Frontal cortex (tissue), 4 donors: ENCODE measurements at places on chromosomes 5 and 9.

- no peak for DNase-seq
These were observed 188.1 kb upstream of the IL12B start for GRCh38 chr5:159518371-159518770.

- no peak for DNase-seq
These were observed 13.2 kb downstream of the P4HA2 start for GRCh38 chr5:132214491-132214890.

DNA sequence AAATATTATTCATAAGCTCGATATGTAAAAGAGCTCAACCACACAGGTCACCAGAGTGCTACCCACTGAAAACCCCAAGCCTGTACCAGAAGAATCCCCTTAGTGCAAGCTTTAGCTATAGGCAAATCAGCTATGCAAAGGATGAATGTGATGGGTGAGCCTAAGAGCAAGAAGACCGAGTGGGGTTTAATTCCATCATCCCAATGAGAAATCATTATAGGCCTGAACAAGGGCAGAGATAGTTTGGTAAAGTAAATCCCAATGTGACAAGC is 21.8 kb downstream of the ELOVL7 start:
- no peak for DNase-seq

GRCh38 chr9:136691316-136692184 is 4.3 kb upstream of the AGPAT2 start:
- DNase-seq: no peak

DNA sequence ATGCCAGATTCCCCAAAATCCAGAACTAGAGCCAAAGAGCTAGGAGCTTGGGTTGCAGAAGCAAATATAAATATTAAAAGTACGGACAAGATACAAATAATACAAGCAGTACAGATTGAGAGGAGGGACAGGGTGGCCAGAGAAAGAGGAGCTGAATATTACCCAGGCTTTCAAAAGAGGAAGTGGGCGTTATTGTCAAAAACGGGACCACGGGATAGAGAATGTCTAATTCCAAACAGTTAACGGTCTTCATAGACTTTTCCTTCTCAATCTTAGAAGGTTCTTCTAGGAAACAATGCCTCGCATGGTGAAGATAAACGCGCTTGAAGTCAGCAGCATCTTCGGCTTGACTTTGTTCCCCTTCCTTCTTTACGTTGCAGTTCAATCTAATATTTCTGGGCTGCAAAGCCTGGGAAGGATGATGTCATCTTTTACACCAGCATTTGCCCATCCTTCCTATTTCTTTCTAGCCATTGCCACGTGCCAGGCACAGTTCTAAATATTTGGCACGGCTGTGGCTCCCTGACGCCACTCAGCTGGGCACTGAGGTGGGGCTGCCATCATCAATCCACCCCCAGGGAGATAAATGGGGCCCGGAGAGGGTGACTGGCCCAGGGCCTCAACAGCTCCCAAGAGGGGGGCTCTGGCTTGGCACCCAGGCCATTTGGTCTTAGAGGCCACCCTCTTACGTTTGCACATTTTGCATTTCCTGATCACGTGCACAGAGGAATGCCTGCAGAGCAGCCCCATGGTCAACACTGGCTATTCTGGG is 16.3 kb upstream of the OLFM1 start:
- no peak for DNase-seq

DNA sequence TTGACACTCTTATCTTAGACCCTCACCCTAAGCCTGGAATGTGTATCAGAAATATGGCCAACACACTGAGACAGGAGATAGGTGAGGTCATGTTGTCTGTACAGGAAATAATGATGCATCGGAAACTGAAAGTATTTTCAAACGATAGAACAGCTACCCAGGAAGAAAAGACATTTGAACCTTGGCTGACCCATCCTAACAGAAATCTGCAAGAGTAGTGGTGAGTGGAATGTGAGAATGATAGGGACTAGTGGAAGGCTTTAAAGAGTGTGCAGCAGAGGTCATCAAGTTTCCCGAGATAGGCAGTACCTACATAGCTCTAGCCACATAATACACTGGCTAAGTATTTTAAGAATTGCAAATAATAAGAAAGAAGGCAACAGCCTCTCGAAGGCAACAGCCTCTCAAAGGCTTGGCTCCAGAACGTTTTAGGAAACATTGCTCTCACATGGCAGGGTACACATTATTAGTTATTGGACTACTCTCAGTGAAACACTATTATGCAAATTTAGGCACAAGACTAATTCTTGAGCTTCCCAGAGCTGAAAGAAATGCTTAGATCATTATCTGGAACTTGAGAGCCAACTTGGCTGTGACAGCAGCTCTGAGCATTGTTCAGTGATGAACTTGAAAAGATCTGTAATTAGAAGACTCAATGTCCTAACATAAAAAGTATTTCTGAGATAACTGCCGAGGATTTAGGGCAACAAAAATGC is 133.1 kb upstream of the FBXL7 start:
- DNase-seq: no peak

DNA sequence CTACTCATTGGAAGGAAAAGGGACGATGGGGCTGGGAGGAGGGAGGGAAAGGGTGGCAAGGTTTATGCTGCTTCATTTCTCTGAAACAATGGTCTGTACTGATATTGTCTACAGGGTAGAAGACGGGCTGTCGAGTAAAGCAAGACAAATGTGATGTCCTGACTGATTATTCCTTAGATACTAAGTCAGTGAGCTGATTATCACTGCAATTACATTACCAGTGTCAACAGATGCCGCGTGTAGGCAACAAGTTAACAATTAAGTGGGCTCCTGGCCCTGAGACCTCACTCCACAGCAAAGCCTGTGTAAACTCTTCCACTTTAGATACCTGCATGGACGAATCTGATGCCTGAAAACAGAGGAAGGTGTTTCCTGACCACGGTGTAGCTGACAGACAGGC is 602.8 kb downstream of the IRX1 start:
- no peak for DNase-seq

DNA sequence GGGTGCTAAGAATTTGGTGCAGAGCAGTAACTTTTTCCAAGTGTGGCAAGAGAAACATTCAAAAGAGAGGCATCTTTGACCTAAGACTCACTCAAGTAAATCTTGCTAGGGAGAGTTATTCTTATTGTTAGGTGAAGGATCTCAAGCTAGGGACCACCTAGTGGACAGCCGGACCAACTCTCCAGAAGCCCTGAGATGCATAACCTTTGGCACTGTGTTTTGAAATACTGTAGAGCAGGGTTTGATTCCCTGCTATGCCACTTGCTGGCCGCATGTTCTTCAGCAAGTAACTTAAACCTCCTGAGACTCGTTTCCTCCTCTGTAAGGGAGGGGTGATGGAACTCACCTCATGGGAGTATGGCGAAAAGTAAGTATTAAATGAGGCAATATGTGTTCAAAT is 336.1 kb upstream of the ADAMTSL1 start:
- DNase-seq: no peak

- DNase-seq: no peak
These were observed 308.9 kb upstream of the PTPRD start for GRCh38 chr9:10921671-10922070.

GRCh38 chr9:114709636-114710035 is 27.6 kb upstream of the TEX48 start:
- no peak for DNase-seq

- no peak for DNase-seq
These were observed 45.5 kb downstream of the SH3RF2 start for GRCh38 chr5:145981589-145982571.

DNA sequence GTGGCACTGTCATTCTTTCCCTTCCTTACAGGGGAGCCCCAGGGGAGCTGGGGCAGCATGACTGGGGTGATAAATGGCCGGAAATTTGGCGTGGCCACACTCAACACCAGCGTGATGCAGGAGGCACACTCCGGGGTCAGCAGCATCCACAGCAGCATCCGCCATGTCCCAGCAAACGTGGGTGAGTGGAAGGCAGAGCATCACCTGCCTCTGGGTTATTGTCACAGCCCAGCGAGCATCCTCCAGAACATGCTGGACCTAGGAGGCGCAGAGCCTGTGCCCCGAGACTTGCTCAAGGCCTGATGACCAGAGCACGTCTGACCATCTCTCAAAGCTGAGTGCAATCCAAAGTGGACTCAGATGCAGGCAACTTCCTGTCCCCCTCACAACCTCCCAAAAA is 22.2 kb upstream of the ASS1 start:
- DNase-seq: no peak

DNA sequence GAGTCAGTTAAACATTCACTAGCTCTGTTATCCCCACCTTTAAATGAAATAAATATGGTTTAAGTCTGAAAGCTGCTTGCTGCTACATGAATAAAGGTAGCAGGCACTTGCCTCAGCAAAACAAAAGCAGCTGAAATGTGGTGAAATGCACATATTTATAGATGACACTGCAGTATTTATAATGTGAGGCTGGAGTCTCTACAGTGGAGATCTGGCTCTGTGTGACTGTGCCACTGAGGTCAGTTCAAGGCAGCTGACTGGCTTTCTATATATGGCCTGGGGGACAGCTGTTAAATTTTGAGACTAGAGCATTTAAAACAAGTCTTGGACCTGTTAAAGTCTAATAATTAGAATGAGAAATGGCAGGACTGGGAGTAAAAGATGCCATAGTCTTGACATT is 859.6 kb upstream of the SEMA6A start:
- DNase-seq: no peak

DNA sequence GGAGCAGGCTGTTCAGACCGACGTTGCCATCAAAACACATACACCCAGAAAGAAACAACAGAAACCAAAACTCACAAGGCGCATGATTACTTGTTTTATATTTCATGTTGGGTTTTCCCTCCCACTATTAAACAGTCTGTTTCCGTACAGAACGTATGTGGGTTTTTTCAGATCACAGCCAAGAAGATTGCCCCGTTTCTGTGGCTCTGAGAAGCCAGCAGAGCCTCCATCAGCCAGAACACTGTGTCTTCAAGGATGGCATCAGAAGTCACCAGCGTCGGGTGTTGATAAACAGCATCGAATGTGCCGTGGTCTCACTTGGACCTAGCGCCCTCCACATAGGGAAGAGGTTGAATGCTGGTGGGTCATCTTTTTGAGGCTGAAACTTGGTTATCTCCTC is 42.8 kb downstream of the FAM78A start:
- DNase-seq: no peak

DNA sequence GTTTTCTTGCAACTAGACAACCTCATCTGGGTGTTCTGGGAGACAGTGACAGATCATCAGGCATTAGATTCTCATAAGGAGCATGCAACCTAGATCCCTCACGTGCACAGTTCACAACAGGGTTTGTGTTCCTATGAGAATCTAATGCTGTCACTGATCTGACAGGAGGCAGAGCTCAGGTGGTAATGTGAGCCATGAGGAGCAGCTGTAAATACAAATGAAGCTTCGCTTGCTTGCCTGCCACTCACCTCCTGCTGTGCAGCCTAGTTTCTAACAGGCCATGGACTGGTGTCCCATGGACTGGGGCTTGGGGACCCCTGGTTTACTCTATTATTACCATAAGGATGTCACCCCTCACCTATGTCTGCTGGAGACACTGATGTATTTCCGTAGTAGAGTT is 166.8 kb downstream of the PSAT1 start:
- no peak for DNase-seq

GRCh38 chr5:142825378-142826089 is 55.4 kb downstream of the ARHGAP26 start:
- DNase-seq: no peak

DNA sequence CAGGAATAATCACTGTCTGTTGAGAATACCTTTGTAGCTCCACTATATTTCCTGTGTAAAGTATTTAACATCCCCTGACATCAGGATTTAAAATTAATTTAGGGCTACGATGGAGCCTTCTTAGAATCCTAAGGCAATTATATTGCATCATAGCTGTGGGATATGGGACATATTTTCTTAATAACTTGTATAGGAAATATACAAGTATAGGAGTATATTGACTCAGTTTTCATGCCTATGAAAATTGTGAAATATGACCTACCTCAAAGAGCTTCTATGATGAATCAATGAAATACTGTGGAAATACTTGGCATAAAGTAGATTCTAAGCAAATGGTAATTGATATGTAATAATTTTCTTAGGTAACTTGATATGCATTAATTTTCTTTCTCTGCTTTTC is 221.0 kb upstream of the KLF4 start:
- no peak for DNase-seq

GRCh38 chr5:133930061-133930812 is 38.2 kb downstream of the C5orf15 start:
- peak; percentile 35 for DNase-seq

GRCh38 chr5:41065691-41066335 is 5.3 kb downstream of the MROH2B start:
- DNase-seq: no peak

DNA sequence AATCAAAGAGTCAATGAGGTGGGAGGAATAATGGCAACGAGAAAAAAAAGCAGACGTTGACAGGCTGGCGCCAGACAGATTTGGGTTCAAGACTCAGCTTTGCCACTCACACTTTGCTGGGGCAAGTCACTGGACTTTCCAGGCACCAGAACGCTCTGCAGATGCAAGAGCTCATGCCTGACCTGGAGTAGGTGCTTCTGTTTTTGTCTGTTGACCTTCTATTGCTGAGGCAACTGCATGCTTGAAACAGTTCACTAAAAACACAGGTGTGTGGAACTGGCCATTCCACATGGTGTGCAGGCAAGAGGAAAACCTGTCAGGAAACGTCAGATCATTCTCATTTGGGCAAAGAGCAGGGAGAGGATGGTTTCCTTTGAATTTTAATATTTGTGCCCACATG is 161.2 kb upstream of the SMIM23 start:
- no peak for DNase-seq

- no peak for DNase-seq
These were observed 5.7 kb downstream of the PDE6A start for GRCh38 chr5:149938791-149939358.

- DNase-seq: no peak
These were observed 319.2 kb upstream of the CD180 start for GRCh38 chr5:67515762-67516161.

- no peak for DNase-seq
These were observed 413.6 kb upstream of the ADAMTSL1 start for GRCh38 chr9:18060269-18060934.

- no peak for DNase-seq
These were observed 34.4 kb downstream of the SARDH start for GRCh38 chr9:133703591-133704399.

GRCh38 chr9:112059145-112059965 is 115.7 kb downstream of the SUSD1 start:
- no peak for DNase-seq

GRCh38 chr5:140398379-140398811 is 3.2 kb upstream of the ANKHD1 start:
- no peak for DNase-seq

- no peak for DNase-seq
These were observed 67.6 kb upstream of the BARHL1 start for GRCh38 chr9:132514821-132515220.

DNA sequence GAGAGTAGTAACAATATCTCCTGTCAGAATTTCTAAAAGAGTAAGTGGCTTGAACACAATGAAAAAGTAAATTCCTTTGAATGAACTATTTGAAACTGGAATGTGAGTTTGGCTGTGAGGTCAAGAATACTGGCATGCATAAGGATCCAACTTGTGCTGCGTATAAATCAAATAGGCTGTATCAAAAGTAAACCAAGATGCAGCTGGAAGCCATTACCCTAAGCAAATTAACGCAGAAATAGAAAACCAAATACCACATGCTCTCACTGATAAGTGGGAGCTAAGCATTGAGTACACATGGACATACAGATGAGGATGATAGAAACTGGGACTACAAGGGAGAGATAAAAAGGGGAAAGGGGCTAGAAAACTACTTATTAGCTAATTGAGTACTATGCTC is 24.0 kb upstream of the SRFBP1 start:
- no peak for DNase-seq

- DNase-seq: no peak
These were observed 368.4 kb downstream of the TLE1 start for GRCh38 chr9:81320909-81321482.
